ENCODE measurements at places on chromosomes 7 and 10.

GRCh38 chr10:126205486-126206205 is 182.6 kb downstream of the ADAM12 start:
- no peak for DNase-seq

- DNase-seq, result no peak
Observed at GRCh38 chr7:70765651-70766050, 366.3 kb upstream of the GALNT17 start.

DNA sequence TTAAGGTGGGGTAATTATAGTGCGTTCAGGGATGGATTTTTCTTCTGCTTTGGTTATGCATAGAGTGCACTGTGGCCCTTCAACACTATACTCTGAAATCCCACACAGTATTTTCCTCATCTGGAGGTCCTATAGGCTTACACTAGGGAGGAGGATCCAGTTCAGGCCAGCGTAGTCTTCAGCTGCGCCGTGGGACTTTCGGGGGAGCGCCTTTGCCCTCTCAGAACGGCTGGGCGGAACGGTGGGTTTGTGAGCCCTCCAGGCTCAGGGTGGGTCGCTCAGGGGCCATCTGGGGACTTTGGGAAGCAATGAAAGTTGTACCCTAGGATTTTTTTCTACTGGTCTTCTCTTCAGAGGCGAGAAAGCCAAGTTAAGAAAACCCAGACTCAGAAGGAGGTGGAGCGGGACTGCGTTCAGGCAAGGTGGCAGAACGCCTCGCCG is 652 bp upstream of the VPS26A start:
- DNase-seq, result no peak

- DNase-seq, result no peak
Observed at GRCh38 chr7:47654672-47655298, 72.9 kb upstream of the TNS3 start.

GRCh38 chr7:121561717-121562116 is 165.6 kb upstream of the FAM3C start:
- DNase-seq, result no peak

DNA sequence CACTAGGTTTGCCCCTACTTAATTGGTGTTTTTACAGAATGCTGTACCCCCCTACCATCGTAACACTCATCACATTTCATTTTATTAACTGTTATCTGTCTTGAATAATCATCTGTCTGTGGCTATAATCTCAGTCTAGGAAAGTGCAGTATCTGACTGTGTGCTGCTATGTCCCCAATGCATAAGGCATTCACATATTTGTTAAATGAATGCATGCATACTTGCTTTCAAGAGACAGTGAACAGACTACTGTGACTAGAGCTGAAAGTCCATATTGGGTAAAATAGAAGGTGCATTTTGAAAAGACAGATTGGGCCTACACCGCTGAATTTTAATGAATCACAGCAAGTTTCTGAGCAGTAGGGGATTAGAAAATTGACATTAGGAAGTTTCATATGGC is 112.3 kb downstream of the ARHGAP12 start:
- no peak for DNase-seq

DNA sequence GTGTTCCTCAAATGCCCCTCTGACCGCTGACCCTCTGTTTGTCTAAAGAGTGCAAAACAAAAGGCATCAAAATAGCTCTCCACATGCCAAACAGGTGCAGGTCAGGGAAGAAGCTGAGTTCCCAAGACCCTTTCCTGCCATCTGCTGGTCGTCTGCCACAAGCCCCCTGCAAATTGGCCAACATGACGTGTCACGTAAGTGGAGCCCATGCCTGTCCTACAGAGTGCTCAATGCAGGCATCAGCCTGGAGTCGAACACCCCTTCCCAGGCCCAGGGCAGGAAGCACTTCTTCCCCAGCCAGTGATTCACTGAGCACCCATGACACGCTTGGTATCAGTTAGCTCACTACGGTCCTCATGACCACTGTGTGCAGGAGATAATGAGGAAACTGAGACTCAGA is 14.1 kb downstream of the TMEM72 start:
- DNase-seq, result no peak

GRCh38 chr10:11724938-11725776 is 17.0 kb upstream of the ECHDC3 start:
- no peak for DNase-seq

GRCh38 chr7:50658696-50659095 is 93.5 kb upstream of the DDC start:
- no peak for DNase-seq

DNA sequence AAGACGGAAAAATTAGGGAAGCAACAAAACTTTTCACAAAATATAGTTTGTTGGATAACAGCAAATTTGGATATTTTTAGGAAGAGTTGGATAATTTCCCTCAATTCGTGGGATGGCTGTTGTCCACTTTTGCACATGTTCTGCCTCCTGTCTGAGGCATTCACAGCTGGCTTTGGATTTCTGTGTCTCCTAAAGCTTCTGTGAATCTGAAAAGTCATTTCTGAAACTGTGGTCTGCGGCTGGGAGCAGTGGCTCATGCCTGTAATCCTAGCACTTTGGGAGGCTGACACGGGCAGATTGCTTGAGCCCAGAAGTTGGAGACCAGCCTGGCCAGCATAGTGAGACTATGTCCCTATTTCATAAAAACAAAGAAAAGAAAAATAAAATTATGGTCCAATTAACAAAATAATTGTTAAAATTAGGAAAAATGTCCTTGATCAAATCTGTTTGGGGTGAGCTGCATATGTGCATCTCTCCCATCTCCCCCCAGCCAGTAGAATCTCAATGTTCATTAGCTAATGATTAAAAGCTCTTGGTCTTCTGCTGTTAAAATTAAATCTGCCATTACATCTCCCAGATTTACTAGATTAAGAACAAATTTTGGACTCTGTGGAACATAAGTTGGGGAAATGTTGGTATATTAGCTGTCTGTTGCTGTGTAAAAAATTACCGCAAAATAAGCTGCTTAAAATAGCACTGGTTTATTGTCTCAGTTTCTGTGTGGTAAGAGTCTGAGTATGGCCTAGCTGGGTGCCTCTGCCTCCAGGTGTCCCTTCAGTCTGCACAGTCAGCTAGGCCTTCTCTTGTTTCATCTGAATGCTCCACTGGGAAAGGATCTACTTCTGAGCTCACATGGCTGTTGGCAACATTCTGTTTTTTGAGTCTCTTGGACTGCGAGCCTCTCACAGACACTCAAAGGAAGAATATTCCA is 332.0 kb upstream of the FZD1 start:
- DNase-seq, result no peak

DNA sequence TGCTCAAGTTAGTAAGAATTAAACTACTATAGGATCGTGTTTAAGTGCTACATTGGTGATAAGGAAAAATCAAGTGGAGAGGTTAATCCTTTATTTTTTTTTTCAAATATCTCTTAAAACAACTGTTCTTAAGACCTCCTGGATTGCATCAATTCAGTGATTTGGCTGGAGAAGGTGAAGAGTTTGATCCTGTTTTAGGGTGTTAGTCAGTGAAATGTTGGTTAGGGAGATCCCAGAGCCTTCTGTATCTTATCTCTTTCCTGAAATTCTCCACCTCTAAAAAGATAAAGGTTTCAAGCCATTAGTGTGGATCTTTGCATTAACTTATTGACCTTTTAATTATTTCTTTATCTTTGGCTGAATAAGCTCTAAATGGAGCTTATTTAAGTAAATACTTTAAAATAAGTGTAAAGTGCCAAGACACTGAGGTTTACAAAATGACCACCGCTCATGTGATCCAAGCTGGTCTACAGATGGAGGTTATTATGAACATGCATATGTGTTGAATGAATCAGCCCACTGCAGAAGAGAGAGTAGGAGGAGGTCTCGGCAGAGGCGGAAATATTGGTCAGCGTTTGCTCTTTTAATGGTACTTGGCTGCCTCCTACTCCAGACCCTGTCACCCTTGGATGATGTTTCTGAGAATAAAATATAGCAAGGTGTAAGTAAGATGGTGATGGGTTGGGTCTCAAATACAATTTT is 51.8 kb upstream of the BMPER start:
- DNase-seq, result no peak

- DNase-seq, result no peak
Observed at GRCh38 chr10:56090914-56091540, 270.0 kb downstream of the ZWINT start.

GRCh38 chr10:108755646-108756045 is 1167.7 kb downstream of the XPNPEP1 start:
- no peak for DNase-seq

- no peak for DNase-seq
Observed at GRCh38 chr10:14022052-14022451, 308.7 kb downstream of the FRMD4A start.

DNA sequence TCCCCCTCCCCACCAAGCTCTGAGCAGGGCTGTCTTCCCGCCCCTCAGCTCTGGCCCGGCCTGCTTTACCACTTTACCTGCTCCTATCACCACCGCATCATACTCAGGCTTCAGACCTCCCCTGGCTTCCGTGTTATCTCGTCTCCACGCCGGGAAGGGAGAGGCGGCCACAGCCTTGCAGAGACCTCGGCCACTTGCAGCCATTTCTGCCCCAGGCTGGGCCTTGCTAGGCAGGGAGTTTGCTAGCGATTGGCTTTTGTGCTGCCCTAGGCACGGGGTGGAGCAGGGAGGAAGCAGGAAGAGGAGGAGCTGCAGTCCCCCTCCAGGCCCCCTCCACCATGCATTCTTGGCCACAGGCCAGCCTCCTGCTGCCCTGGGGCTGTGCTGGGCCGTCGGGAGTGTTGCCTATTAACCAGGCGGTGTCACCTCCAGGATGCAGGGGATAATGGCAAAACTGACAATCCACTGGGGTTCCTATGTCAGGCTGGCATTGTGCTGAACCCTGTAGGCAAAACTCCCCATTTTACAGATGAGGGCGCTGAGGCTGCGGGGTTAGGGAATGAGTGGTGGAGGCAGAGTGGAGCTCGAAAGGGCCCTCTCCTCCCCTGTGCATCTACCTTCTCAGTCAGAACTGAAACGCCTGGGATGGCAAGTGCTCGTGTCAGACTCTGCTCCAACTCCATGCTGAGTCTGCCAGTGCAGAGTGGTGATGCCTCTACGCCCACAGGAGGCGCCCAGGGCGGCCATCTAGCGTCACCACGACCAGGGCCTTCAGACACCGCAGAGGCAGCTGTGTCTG is at the start of gene PYROXD2:
TSS of gene PYROXD2 (minus strand) at position 251 of the 799 bp plus-strand sequence. CDS start at position 204, 47 bp downstream.
- peak; percentile 11 for DNase-seq

- peak; percentile 7 for DNase-seq
Observed at GRCh38 chr10:30784897-30785605, 155.5 kb upstream of the LYZL2 start.

GRCh38 chr7:26199301-26200037 is 1.1 kb downstream of the HNRNPA2B1 start:
- no peak for DNase-seq

GRCh38 chr10:112985690-112986543 is 35.9 kb downstream of the TCF7L2 start:
- DNase-seq, result no peak

DNA sequence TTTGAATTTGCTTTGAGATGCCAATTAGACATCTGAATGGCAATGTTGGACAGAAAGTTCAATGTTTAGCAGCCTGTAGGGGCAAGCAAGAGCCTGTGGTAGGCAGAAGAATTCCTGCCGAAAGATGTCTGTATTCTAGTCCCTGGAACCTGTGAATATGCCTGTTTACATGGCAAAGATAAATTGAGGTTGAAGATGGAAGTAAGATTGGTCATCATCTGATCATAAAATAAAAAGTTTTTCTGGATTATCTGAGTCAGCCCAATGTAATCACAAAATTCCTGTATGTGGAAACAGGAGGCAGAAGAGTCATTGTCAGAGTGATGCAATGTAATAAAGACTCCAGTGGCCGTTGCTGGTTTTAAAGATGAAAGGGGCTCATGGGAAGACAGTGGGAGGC is 430.5 kb downstream of the MDFIC start:
- DNase-seq, result no peak

GRCh38 chr10:74163319-74164068 is 12.5 kb downstream of the ADK start:
- no peak for DNase-seq

- DNase-seq, result no peak
Observed at GRCh38 chr7:139132887-139133286, 23.4 kb upstream of the ZC3HAV1 start.

DNA sequence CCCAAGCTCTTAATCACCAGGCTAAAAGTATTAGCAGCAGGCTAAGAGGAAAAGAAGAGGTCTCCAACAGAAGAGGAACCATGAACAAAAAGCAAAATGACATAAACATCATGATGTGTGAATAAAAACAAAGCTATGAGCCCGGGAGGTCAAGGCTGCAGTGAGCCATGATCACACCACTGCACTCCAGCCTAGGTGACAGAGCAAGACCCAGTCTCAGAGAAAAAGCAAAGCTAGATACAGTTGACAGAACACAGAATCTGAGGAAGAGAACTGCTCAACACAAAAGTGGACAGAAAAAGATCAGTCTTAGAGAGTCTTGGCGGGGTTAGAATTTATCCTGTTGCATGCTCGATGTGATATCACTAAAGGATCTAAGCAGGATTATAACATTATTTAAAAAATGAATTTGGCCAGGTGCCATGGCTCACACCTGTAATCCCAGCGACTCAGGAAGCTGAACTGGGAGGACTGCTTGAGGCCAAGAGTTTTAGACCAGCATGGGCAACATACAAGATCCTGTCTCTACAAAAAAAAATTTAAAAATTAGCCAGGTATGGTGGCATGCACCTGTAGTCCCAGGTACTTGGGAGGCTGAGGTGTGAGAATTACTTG is 37.5 kb downstream of the NT5C2 start:
- DNase-seq, result no peak

GRCh38 chr10:35447693-35448407 is 111.5 kb downstream of the CCNY start:
- no peak for DNase-seq

- DNase-seq, result no peak
Observed at GRCh38 chr10:119466655-119467054, 75.9 kb downstream of the RGS10 start.

GRCh38 chr10:128059266-128059981 is 66.8 kb downstream of the MKI67 start:
- no peak for DNase-seq

DNA sequence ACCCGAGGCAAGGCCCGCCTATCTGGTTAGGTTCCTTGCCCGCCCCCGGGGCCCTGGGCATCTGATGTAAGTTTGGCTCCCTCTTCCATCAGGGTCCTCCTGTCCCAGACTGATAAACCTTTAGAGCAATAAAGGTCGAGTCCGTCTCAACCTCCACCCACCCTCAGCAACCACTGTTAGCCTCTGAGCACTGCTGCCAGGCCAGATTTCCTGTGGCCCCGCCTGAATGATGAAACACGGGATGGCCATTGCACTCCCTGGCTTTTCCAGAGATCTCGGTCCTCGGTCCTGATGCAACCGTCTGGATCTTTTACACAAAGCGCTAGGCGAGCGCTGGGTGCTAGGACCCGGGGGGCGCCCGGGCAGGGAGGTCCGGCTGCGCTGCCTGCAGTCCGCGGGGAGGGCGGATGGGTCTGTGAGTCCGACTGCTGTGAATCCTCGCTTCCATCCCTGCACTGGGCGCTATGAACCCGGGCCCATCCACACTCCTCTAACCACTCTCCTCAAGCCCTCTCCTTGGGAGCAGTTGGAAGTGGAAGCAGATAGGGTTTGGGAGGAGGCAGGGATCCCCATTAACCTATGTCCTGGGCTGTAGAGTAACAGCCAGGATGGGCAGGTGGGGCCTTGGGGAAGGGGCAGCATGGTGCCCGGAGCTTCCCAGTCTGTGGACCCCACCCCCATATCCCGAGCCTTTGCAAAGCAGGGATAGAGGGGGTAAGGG is 875 bp upstream of the DDIT4 start:
- DNase-seq, result peak; percentile 6
